ENCODE measurements at places on chromosomes 6 and 20.

- no peak for DNase-seq
These were observed 665.7 kb upstream of the SLC35B3 start for GRCh38 chr6:9100869-9101580.

DNA sequence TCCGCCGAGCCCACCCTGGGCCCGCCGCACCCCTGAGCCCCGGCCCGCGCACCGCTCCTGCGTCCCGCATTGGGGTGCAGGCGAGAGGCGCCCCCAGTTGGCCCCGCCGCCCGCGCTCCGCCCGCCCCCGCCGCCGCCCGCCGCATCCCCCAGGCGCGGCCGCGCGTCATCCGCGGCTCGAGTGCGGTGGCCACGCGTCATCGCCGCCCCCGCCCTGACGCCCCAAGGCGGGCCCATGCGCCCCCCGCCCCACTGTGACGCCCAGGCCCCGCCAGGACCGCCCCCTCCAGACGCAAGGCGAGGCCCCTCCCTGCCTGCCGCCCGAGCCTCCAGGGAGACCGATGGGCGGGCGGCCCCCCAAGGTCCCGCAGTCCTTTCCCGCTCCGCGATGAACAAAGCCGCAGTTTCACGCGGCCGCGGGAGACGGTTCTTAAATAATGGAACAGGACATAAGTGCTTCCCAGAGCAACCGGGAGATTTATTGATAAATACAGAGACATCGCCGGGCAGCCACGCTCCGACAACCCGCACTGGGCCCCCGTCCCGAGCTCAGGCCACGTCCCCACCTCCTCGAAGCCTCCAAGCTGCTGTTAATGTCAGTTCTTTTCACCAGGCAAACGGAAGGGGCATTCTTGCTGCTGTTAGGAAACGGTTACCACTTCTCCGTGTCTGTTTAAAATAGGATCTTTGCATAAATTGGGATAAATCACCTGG, at the start of gene ANKRD60:
Gene ANKRD60, minus strand, starts transcription at position 170 of the 714 bp plus-strand sequence. Its CDS starts 0 bp downstream, at position 170.
- peak; percentile 52 for DNase-seq

- no peak for DNase-seq
These were observed 35.7 kb downstream of the ADAT2 start for GRCh38 chr6:143414769-143415168.

DNA sequence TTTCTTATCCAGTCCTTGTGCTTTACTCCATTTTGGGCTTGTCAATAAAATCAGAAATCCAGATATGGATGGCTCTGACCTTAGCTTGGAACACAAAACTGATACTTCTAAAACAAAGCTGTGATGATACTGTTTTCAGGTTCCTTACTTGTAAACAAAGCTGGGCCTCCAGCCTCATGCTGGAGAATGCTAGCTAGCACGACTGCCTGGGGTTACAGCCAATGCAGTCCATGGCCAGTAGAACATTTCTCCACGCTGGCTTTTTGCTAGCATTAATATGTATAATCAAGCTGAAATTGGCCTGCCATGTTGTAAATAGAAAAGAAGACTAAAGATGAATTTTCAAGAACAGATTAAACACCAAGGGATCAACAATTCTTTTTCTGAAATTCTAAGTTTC, 63.9 kb downstream of the MTHFD1L start:
- DNase-seq = no peak

GRCh38 chr6:51753635-51754034, 333.8 kb downstream of the PKHD1 start:
- DNase-seq = no peak

DNA sequence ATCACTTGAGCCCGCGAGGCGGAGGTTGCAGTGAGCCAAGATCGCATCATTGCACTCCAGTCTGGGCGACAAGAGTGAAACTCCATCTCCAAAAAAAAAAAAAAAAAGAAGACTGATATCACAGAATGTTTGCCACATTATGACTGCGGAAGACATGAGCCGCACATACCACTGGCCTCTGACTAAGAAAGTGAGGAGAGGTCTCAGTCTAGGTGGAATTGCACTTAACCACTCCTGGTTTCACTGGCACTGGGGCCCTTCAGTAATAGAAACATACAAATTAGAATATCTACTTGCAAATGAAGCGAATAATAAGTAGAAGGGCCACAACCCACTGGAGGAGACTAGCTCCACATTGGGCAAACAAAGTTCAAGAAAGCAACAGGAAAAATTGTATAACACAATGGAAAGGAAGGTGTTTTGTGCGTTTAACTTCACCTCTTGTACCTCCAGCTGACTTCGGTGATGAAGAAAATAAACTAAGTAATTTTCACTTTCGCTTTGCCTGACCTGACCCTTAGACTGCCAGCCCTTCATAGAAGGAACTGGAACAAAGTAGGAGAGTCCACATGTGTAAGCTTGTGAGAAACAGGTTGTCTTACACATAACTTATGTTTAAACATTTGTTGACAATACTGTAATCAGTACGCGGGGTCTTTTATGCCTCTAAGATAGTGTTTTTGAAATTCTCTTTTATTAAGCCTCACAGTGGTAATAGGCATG, 147.5 kb upstream of the TSHZ2 start:
- no peak for DNase-seq

- DNase-seq = no peak
These were observed 16.2 kb upstream of the EMILIN3 start for GRCh38 chr20:41382791-41383305.

GRCh38 chr6:37954791-37955190, 135.3 kb downstream of the ZFAND3 start:
- no peak for DNase-seq

- DNase-seq = no peak
These were observed 1.8 kb downstream of the PKIG start for GRCh38 chr20:44584162-44584561.

- no peak for DNase-seq
These were observed 187.0 kb downstream of the DTNBP1 start for GRCh38 chr6:15475872-15476271.

DNA sequence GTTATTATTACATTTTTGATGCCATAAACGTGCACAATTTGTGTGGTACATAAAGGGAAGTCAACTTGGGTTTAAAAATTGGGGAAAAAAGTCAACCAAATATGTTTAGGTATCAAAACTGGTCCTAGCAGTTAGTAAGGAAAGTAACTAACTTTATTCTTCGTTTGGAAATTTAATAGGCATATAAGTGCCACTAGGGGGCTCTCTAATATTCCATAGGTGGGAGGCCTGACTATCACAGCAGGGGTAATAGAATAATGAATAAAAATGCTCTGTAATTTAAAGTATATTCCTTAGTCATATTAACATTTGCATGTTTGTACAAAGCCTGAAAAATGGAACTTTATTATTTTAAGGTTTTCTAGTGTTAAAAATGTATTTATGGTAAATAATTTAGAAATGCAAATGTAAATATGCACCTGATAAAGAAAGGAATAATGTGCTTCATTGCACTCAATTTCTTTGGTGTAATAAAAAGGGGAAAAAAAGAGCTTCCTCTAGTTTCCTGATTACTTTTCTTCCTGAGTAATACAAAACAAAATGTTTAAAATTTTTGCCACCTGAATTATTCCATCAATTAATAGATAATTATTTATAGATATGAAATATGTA, 125.7 kb upstream of the HDAC2 start:
- DNase-seq = no peak

Data from T-helper 22 cell (primary cell).